ENCODE measurements at places on chromosomes 6 and 20.

GRCh38 chr6:106194949-106195921, 109.1 kb downstream of the PRDM1 start:
- no peak for DNase-seq

GRCh38 chr20:50821994-50822393, 27.1 kb downstream of the BCAS4 start:
- no peak for DNase-seq

DNA sequence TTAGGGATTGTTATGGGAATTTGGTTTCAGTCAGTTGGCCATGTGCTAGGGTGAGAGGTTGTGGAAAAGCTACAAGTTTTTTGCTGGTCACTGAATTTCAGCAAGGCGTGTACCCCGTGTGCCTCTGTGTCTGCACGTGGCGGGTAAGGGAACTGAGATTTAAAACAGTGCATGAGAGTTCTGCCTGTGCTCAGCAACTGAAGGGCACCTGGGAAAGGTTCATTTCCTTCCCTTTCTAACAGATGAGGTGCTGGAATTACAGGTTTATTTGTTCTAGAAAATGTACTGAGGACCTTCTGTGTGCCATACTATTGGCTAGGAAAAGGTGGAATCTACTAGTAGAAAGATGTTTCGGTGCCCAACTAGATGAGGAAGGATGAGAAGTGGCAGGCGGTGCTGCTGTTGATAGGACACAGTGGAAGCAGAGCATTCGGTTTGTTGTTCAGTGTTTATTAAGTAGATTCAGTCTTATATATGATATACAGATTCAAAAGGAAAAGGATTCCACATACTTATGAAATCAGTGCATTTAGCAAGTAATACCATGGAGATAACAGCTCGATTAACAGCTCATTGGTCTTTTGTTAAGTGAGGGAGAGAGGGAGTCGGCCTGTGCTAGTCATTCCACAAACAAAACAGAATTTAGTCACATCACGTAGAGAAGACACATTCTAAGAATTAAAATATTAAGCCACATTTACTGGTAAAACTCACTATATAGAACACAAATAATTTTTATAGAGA, 84.7 kb downstream of the ASXL1 start:
- DNase-seq, result no peak

DNA sequence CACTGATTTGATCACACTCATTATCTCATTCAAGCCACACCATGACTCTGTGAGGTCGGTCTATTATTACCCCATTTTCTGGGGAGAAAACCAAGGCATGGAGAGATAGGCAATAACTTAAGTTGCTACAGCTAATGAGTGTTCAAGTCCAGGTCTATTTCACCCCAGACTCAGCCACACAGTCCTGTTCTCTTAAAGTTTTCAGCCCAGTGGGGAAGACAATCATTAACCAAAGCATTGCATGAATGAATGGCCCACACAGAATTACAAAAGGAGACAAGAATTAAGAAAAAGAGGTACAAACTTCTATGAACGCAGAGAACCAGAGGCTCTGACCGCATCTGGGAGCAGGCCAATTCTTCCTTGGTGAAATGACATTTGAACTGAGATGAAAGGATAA, 7.1 kb downstream of the BPI start:
- no peak for DNase-seq

DNA sequence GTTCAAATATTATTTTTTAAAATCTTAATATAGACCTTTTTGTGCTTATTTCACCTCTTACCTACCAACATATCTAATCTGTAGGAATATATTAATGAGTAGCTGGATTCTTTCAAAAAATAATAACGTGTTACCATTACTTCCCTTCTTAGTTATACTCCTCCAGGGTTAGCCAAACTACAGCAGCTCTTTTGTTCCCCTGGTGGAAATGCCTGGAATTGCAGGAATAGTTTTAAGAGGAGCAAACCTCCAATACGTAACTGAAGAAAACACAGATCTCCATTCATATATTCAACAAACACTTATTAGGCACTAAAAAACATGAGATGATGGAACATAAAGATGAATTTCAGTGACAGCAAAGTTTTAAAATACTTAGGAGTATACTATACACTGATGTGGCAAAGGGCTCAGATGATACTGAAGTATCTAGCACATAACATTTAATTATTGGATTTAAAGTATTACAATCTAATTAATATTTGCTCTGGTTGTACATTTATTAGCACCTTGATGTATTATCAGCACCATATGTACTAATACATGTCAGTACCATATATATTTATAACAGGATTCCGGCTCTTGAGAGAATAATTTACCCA, 78.3 kb downstream of the TBX18 start:
- DNase-seq, result no peak

- DNase-seq, result no peak
Observed at GRCh38 chr6:139581485-139581865, 207.0 kb upstream of the CITED2 start.

DNA sequence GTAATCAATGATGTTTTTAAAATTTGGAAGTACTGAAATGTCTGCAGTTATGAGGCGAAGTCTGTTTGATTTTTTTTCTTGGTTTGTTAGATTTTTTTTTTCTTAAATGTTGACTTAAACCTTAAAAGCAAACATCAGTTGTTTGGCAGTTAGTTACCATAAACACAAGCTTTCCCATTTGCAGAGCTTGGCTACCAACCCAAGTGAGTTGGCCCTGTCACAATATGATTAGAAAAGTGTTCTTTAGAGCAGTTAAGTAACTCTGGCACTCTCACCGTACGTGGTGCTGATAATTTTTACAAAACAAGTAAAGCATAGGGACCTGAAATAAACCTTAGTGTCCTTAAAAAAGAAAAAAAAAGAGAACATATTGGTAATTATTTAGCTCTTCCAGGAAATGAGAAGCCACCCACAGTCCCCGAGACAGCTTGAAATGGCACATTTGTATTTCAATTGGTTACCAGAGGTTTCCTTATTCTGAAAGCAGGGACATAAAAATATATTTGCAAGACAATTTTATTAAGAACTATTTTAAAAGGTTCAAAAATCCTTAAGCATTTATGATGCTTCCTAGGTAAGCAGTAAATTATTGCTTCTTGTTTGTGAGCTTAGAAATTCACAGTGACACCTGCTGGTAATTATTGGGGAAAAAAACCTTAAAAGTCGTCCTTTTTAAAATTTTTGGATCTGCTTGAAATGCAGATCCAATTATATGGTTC, 3.9 kb downstream of the HEY2 start:
- DNase-seq, result no peak

- DNase-seq, result no peak
Observed at GRCh38 chr6:117448732-117449485, 23.2 kb upstream of the ROS1 start.

- DNase-seq, result no peak
Observed at GRCh38 chr6:40353967-40354452, 233.2 kb downstream of the LRFN2 start.

DNA sequence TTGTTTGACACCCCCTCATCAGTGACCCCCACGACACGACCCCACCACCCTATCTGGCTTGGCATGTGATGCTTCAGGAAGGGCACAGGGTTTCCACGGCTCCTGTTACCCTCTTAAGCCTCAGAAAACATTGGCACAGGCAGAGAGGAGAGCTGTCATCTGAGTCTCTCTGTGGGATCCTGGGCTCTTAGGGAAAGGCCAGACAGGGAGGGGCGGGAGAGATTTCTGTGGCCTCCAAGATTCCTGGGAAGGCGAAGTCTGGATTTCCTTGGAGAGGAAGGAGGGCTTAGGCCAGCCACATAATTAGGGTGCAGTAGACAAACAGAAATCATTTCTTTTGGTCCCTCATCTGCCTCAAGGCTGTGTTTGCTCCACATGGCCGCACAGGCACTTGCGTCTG, 191.6 kb upstream of the SNX9 start:
- no peak for DNase-seq

GRCh38 chr6:164832410-164832809, 477.0 kb downstream of the C6orf118 start:
- DNase-seq, result no peak

DNA sequence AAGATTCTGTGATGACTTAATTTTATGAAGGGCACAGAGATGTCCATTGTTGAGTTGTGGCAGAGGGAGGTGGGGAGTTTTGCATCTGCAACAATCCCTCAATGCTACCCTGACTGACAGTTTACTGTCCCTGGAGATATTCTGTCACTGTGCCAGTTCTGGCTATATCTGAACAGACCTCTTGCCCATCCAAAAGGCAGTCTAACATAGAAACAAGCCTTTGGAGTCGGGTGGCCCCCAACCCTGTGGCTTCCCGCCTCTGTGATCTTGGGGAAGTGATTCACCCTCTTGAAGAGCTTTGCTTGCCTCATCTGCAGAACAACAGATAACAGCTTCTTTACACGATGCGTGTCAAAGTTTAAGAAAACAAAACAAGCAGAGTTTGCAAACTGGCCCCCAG, 3.8 kb upstream of the E2F1 start:
- peak; percentile 18 for DNase-seq

GRCh38 chr6:142321451-142321850, 19.6 kb downstream of the ADGRG6 start:
- no peak for DNase-seq

GRCh38 chr20:46512943-46513844, at the start of gene ZNF334:
Gene ZNF334, minus strand, starts transcription at chr20:46513559. Its CDS starts 1,457 bp downstream, at chr20:46512102.
- no peak for DNase-seq

GRCh38 chr6:141510803-141511202, 621.9 kb upstream of the GJE1 start:
- DNase-seq, result no peak

- DNase-seq, result peak; percentile 41
Observed at GRCh38 chr6:143059663-143060353, 881 bp upstream of the AIG1 start.

DNA sequence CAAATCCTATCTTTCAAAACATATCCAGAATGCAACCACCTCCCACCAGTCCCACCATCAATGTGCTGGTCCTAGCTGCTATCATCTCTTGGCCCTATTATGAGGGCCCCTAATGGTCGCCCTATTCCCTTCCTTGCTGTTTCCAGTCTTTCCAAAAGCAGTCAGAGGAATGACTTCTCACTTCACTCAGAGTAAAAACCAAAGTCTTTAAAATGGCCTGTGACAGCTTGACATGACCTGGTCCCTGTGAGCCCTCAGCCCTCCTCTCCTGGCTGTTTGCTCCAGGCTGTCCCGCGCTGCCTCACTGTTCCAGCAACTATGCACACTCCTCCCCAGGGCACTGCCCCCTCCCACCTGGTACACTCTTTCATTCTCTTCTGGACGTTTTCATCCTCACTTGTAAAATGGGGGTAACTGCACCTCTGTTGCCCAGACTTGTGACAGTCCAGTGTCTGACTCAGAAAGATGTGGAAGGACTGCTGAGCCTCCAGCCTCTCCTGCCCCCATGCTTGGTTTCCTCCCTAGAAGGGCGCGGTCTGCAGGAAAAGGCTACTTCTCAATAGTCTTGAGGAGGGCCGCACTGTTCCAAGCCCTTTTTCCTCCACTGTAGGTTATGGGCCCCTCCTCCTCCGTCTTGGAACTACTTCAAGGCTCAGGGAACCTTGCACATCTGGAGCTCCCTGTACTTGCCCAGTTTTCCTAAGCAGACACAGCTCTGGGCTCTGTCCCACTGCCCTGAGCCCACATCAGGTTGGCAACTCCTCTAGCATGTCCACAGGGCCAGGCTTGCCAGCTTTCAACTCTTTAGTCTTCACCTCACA, 64.7 kb downstream of the MYH7B start:
- DNase-seq, result no peak

GRCh38 chr6:168506460-168506859, 65.5 kb downstream of the SMOC2 start:
- no peak for DNase-seq

DNA sequence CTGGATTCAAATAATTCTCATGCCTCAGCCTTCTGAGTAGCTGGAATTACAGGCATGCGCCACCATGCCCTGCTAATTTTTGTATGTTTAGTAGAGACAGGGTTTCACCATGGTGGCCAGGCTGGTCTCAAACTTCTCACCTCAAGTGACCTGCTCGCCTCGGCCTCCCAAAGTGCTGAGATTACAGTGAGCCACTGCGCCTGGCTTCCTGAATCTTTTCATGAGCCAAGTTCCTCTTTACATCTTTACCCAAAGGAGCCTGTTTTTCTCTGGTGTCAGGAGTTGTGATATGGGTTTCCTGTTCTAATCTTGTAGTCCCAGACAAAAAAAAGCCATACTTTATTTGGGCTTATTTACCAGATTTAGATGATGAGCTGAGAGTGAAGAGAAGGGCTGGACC, 34.4 kb downstream of the PCNA start:
- no peak for DNase-seq

GRCh38 chr20:40335437-40335836, 353.6 kb downstream of the MAFB start:
- DNase-seq, result no peak

GRCh38 chr6:140230282-140230681, 855.8 kb upstream of the CITED2 start:
- DNase-seq, result no peak

GRCh38 chr6:143596866-143597265, 80.9 kb upstream of the PHACTR2 start:
- DNase-seq, result no peak

- peak; percentile 22 for DNase-seq
Observed at GRCh38 chr20:51354769-51355319, 187.7 kb downstream of the NFATC2 start.

- no peak for DNase-seq
Observed at GRCh38 chr6:15715851-15716250, 53.0 kb upstream of the DTNBP1 start.

DNA sequence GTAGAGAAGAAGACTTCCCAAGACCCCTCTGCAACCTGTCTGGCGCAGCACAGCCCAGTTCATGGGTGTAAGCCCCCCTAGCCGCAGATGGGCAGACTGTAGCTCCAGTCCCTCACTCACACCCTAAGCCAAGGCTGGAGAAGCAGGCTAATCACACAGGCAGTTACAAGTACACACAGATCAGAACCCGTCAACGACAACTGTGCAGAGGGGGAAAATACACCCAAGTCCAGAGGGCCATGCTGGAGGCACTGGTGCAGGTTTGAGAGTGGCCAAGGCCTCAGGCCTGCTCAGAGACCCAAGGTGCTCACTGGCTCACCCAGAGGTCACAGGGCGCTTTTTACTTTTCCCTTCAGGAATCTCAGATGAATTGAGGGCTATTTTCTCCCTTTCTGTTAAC, 106.1 kb downstream of the NOL4L start:
- DNase-seq, result no peak

- no peak for DNase-seq
Observed at GRCh38 chr6:37308069-37308815, 45.5 kb upstream of the RNF8 start.

- DNase-seq, result no peak
Observed at GRCh38 chr20:43408848-43409576, 48.7 kb upstream of the SRSF6 start.

- DNase-seq, result no peak
Observed at GRCh38 chr6:9131616-9132015, 696.3 kb upstream of the SLC35B3 start.

Data from NK-92 treated with Interleukin-12 subunit alpha and Interleukin-12 subunit beta, amount 100 ng/mL, for 24 hours (cell line).